ENCODE measurements at places on chromosomes 2 and 18.

DNA sequence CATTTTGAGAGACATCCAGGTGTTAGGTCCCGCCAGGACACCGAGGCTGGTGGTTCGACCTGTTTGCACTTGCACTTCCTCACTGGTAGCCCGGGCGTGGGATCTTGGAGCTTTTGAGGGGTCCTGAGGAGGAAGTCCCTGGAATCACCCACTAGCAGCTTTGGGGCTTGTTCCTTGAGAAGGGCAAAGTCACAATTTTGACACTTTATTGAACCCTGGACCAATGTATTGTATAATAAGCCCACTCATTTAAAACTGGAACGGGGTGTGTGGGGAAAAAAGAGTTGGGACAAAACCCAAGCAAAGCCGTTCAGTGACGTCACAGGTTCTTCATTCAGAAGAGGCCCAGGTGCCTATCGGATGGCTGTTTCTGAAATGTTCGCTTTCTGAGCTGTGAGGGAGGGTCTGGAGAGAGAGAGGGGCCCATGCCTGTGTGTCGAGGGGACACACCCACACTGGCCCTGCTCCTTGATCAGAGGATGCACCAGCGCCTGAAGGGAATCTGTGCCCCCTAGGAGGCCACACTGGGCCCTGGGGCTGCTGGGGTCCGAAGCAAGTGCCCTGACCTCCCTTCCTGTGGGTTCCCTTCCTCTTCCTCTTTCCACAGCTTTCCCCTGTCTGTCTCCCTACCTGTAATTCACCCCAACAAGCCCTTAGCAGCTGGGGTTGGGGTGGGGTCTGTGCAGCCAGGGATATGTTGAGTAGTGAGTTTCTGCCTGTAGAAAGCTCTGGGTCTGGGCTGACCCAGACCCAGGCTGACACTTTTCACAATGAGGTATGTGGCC lies 2.6 kb downstream of the LPIN1 start:
- no peak for DNase-seq

DNA sequence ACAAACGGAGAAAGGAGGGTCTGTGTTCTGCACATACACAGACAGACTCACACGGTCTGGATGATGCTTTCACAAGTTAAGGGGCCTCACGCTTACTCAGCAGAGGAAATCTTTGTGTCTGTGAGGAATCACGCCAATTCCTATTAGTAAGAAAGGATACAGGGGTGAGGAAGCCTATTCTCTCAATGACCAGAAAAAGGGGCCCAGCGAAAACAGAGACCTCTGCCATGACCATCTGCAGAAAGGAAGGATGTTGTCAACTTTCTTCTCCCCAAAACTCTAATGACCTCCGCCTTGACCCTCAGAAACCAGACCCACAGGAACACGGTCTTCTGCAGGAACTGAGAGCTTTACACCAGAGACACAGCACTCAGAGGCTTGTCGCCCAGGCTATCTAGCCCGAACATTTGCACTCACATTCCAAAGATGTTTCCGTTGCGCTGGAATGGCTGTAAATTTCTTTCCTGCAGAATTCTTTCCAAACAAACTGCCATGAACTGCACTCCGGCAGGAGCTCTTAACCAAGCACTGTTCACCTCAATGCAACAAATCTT lies 186.3 kb downstream of the TCF4 start:
- DNase-seq, result peak; percentile 89

DNA sequence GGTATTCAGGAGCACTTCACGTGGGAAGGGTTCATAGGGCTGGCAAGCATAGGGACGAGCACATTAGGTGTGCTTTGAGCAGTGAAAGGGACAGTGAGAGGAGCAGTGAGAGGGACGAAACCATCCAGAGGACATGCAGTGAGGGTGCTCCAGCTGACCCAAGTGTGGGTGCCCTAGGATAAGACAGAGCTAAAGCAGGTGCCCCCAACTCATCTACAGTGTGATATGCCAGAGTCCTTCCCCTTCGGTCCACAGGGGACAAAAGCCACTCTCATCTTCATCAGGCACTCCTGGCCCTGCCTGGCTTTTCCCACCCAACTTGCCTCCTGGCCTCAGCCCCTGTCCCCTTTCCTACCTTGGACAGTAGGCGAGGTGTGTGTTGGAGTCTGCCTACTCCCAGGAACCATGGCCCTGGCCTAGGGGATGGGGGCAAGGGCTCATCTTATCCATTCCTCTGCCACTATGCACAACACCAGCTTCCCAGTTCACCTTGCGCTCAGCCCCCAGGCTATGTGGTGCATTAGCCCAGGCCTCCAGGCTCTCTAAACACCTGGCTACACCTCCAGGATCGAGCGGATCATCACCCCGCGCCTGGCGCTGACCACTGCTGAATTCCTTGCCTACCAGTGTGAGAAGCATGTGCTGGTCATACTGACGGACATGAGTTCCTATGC lies 16.1 kb upstream of the ANKRD53 start:
- DNase-seq, result no peak

GRCh38 chr2:152594792-152595191 lies 122.5 kb downstream of the PRPF40A start:
- DNase-seq, result no peak

DNA sequence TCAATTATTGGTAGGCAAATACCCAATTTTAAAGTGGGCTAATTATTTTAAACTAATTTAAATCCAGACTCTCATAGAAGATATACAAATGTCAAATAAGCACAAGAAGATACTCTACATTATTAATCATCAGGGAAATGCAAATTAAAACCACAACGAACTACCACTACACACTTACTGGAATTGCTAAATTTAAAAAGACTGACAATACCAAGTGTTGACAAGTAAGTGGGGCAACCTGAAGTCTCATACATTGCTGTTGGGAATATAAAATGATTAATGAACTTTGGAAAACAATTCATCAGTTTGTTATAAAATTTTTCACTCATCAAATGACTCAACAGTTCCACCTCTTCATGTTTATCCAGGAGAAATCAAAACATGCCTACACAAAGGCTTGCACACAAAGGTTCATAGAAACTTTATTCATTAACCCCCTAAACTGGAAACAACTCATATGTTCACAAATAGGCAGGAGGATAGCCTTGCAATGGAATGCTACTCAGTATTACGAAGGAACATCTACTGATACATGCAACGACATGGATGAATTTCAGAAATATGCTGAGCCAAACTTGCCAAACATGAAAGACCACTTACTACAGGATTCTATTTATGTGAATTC lies 120.8 kb downstream of the MCFD2 start:
- DNase-seq, result no peak

DNA sequence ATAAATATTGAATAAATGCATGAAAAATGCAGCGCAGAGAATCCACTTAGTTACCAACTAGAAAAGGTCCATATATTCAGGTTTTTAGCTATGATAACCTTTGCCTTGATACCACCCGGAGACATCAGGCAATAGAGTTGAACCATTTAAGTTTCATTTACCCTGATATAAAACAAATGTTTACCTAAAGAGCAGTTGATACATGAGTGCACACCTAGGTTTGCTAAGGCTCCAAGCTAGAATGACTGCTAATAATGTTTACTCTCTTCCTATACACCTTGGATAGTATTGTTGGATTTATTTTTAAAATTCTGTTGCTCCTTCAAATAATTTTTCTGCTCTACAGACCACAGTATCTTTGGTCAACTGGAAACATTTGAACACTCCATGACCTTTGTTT lies 1463.6 kb downstream of the LRP1B start:
- no peak for DNase-seq

DNA sequence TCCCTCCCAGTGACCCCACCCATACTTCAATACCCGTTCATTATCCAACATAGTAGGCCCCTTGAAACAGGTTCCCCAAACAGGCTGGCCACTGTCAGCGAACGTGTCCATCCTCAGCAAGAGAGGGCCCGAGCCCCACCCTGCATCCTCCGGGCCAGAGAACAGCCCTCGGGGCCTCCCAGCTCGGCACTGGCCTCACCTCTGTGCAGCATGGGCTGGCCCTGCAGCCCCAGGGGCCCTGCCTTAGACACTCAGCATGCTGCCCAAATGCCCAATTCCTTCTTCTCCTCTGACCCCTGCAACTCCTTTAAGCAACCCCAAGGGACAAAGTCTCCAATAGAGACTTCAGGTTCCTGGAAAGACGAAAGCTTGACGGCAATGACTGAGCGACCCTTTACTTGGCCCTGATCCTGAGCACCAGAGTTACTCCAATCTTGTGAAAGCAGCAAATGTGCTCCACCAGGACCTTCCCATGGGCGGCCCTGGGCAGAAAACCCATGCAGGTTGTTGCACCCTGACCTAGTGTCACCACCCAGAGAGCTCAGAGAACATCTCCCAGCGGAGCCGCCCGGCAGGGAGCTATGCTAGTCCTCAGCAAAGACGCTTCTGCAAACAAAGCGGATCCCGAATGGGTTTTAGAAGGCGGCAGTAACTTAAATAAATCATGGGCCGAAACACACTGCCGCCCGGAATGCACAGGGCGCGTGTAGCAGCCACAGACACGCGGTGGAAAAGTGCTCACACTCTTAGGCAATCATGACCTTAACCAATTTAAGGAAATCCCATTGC lies 782 bp downstream of the COL6A3 start:
- no peak for DNase-seq

- DNase-seq, result peak; percentile 69
Observed at GRCh38 chr2:217886720-217887309, 116.0 kb downstream of the TNS1 start.

DNA sequence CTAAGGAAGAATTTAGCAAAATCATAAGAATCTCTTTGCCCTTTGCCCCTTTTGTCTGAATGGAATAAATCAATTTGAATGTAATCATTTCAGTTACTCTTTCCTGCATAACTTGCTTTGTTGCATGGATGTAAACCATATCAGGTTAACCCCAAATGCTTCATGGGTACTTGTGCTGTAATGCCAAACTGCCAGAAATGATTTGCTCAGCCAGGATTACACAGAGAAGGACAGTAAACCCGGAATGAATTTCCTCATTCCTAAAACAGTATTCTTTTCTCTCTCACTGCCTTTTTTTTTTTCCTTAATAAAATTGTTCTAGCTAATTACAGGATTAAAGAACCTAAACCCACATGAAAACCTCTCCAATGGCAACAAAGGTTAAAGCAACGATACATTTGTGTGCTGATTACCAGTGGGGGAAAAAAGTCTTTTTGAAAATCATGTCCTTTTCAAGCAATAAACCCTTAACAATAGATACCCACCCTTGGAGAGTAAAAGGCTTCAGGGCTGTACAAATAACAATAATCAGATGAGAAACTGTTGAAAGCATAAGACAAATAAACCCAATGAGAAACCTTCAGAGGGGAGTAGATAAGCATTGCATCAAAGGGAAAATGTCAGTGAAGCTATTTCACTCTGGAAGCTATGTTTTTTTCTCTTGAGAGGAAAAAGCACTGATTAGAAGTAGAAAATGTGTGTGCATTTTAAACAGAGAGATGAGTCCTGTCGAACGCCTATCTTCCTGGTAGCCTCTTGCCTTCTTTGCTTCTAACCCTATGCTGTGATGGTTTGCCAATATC lies 275.3 kb downstream of the CDH2 start:
- DNase-seq, result no peak

DNA sequence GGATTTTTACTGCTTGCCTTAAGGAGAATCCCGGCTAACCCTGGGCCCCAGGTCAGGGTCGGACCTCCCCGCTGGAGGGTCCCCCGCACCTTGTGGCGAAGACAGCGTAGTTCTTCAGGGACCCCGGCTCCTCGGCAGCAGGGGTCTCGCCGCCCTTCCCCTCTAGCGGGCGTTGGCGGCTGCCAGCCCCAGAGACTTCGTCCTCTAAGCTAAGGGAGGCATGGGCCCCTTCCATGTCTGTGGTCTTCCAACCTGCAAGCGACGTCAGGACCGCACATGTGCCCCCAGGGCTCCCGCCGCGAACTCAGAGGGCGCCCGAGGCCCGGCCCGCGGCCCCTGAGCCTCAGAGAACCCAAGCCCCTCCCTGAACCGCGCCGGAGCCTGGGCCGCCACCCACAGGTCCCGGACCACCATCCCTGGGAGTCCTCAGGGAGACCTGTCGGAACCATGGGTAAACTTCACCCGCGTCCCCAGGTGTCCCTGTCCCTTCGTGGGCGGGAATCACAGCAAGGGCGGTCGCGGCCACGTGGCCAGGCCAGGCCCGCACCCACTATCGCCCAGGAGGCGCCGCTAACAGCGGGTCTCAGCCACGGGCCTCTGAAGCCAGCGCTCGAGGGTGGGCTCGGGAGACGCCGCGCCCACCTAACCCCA lies 562 bp downstream of the ANKMY1 start:
- DNase-seq, result no peak

- no peak for DNase-seq
Observed at GRCh38 chr2:235577404-235578330, 83.8 kb downstream of the AGAP1 start.

DNA sequence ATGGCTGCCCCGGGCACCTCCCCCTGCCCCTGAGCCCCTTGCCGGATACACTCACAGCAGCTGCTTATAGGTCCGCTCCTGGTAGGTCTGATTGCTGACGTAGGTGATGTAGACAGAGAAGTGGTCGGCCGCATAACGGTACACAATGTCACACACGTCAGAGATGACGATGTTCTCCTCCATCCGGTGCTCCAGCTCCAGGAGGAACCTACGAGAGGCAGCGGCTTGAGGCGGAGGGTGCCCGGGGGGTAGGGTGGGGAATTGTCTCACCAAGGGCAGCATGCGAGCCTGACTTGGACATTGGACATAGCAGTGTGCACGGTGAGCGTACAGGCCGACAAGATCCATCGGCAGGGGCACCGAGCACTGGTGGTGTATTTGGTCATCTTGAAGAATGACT lies 22.8 kb downstream of the SNORC start:
- DNase-seq, result no peak

DNA sequence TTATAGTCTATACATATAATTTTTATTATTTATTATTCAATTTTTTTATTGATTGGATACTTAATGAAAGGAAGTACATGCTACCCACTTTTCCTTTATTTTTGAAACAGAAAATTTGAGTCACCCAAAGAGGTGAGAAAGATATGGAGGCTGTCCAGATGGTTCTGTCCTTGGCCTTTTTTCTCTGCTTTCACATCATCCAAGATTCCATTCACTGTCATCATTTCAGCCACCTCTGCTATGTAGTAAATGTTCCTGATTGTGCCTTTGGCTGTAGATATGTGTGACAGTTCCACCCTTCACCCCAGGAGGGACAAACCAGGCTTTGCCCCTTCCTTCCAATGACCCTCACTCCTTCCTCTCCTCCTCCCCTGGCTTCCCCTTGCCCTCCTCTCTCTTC lies 675.7 kb upstream of the ID2 start:
- no peak for DNase-seq

DNA sequence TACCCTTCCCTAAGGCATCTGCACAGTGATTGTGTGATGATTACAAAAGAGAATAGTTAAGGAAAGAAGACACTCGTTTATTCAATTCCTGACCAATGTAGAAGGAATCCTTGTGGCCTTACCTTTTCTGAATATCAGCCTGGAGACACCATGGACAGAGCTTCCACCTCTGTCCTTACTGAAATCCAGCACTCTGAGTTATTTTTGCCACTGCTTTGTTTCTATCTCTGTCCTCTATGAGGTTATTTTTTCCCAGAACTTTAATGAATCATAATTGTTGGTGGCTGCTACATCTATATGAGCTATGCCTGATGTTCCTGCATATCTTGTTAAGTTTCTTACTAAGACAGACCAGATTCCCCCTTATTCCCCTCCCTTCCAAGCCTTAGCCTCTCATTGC lies 275.1 kb downstream of the SETBP1 start:
- DNase-seq, result no peak

GRCh38 chr2:169118060-169118459 lies 48.7 kb downstream of the DHRS9 start:
- no peak for DNase-seq

- no peak for DNase-seq
Observed at GRCh38 chr2:149953627-149954026, 366.1 kb upstream of the MMADHC start.

- DNase-seq, result no peak
Observed at GRCh38 chr2:137525641-137526190, 438.6 kb upstream of the HNMT start.

Data from fibroblast of skin of back (primary cell).